Esophagus muscularis mucosa (tissue), 4 donors: ENCODE measurements at places on chromosomes 1 and 21. TPM values are rescaled to one million over a fixed set of nuclear protein-coding genes. Genes with fewer than 3 reads are reported as not detected.

Gene CD5L
- not detected for total RNA-seq

Gene FMO5
- total RNA-seq = 1.9 TPM

Gene GPR153
- total RNA-seq = 5.5 TPM

Gene IL19
- not detected for total RNA-seq
